ENCODE measurements at places on chromosomes 12 and 14. TPM values are rescaled to one million over a fixed set of nuclear protein-coding genes. Genes with fewer than 3 reads are reported as not detected.

CLEC14A gene
- total RNA-seq = 0.10 TPM

BRI3BP gene
- 40.1 TPM for total RNA-seq

NTF3 gene
- total RNA-seq = not detected

INSM2 gene
- total RNA-seq = not detected

KRT74 gene
- total RNA-seq = not detected

METTL3 gene
- total RNA-seq = 62.3 TPM

SIX4 gene
- total RNA-seq = 24.5 TPM

DNA sequence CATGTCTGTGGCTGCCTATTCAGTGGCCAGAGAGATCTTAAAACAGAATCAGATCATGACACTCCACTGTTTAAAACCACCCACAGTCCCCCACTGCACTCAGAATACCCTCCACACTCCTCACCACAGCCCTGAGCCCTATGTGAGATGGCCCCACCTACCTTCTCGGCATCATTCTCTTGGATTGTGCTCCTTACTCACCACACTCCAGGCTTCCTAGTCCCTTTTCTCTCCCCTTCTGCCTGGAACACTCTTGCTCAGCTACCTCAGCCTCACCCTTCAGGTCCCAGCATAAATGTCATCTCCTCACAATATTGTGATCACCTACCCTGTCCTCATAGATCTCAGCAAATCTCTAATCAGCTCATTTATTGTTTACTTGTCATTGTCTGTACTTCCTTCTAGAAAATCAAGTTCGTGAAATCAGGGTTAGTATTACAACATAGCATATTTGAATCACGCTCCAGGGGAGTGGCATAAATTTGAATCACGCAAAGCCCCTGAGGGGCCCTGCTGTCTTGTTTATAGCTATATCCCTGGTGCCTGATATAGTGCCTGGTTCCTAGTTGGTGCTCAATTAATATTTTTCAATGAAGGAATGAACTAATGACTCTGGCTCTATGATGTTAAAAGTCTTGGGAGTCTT lies 42.8 kb downstream of the SLC35F4 start:
- no peak overlapping the region for H3K4me3 ChIP-seq
- no peak overlapping the region for H3K27ac ChIP-seq
- H3K36me3 ChIP-seq = no peaks in the 10 kb centered on the region
- H3K27me3 ChIP-seq = no peaks in the 10 kb centered on the region
- H3K4me1 ChIP-seq = no peaks in the 10 kb centered on the region

- H3K27ac ChIP-seq = no peak overlapping the region
- no peaks in the 10 kb centered on the region for H3K27me3 ChIP-seq
- no peak overlapping the region for H3K4me3 ChIP-seq
- H3K4me1 ChIP-seq = no peaks in the 10 kb centered on the region
- DNase-seq = no peak
Measured at GRCh38 chr12:94714378-94715114, 64.2 kb upstream of the TMCC3 start.

DNA sequence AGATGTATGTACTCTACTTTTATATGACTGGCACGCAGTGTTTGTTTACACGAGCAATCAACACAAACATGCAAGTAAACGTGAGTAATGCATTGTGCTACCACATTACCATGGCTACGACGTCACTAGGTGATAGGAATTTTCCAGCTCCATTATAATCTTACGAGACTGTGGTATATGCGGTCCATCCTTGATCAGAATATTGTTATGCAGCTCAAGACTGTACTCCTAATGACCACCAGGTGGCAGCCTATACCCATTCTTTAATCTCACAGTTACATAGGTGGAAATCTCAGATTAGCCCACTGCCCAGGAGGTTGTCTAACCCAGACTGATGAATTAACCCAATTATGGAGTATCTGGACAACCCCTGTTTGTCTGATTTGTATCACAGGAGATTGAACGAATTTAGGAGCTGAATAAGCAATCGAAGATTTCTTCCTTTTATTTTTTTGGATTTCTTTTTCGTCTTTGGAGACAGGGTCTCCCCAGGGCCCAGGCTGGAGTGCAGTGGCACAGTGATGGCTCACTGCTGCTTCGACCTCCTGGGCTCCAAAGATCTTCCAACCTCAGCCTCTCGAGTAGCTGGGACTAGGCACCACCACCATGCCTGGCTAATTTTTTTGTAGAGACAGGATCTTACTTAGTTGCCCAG lies 8.7 kb upstream of the TESPA1 start:
- H3K4me1 ChIP-seq = no peaks in the 10 kb centered on the region
- no peak overlapping the region for H3K27ac ChIP-seq
- no peaks in the 10 kb centered on the region for H3K36me3 ChIP-seq
- DNase-seq = peak; percentile 74
- no peak overlapping the region for H3K4me3 ChIP-seq

- H3K27ac ChIP-seq = no peak overlapping the region
- no peaks in the 10 kb centered on the region for H3K4me1 ChIP-seq
- no peak overlapping the region for H3K4me3 ChIP-seq
- H3K27me3 ChIP-seq = no peaks in the 10 kb centered on the region
- no peaks in the 10 kb centered on the region for H3K36me3 ChIP-seq
Measured at GRCh38 chr14:61202124-61202523, 79.0 kb downstream of the TMEM30B start.

- no peaks in the 10 kb centered on the region for H3K36me3 ChIP-seq
- no peaks in the 10 kb centered on the region for H3K27me3 ChIP-seq
- H3K4me1 ChIP-seq = peaks cover 44% of the 10 kb centered on the region
- no peak overlapping the region for H3K4me3 ChIP-seq
Measured at GRCh38 chr14:54000341-54000811, 43.8 kb upstream of the BMP4 start.

GRCh38 chr12:16520328-16520727 lies 85.6 kb downstream of the LMO3 start:
- H3K27me3 ChIP-seq = no peaks in the 10 kb centered on the region
- H3K4me1 ChIP-seq = peaks cover 5% of the 10 kb centered on the region
- no peak overlapping the region for H3K27ac ChIP-seq
- no peak for DNase-seq

DNA sequence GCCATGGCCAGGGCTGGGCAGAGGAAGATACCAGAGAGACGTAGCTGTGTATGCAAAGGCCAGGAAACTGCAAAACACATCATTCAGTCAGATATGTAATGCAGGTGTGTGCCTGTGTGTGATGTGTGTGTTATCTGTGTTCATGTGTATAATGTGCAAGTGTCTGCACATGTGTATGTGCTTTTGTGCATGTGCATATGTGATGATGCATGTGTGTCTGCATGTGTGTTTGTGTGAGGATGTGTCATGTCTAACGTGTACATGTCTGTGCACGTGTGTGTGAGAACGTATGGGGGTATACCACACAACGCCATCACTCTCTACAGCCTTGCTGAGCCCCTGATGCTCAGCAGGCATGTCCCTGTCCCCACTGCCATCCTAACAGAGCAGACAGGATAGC lies 9.7 kb downstream of the DIO3 start:
- H3K27me3 ChIP-seq = peaks cover 2% of the 10 kb centered on the region
- no peak overlapping the region for H3K4me3 ChIP-seq
- H3K4me1 ChIP-seq = no peaks in the 10 kb centered on the region
- no peak for DNase-seq
- H3K36me3 ChIP-seq = no peaks in the 10 kb centered on the region
- H3K27ac ChIP-seq = no peak overlapping the region

DNA sequence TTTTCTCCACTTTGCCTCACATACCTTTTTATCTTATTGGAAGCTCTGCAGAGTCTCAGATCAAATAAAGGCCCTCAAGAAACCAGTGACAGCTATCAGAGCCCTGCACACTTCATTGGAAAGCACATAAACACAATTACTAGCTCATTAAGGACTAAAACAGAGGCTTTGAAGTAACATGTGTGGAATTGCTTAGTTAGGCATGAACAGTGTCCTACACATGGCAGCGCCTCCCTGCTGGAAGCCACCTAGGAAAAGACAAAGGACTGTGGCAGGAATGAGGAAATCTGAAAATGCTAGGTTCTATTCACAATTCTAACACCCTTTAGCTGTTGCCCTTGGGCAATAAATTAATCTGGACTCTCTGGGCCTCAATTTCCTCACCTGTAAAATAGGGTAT lies 89.4 kb downstream of the SUDS3 start:
- no peak for DNase-seq
- H3K27ac ChIP-seq = no peak overlapping the region
- no peaks in the 10 kb centered on the region for H3K36me3 ChIP-seq
- no peaks in the 10 kb centered on the region for H3K27me3 ChIP-seq

DNA sequence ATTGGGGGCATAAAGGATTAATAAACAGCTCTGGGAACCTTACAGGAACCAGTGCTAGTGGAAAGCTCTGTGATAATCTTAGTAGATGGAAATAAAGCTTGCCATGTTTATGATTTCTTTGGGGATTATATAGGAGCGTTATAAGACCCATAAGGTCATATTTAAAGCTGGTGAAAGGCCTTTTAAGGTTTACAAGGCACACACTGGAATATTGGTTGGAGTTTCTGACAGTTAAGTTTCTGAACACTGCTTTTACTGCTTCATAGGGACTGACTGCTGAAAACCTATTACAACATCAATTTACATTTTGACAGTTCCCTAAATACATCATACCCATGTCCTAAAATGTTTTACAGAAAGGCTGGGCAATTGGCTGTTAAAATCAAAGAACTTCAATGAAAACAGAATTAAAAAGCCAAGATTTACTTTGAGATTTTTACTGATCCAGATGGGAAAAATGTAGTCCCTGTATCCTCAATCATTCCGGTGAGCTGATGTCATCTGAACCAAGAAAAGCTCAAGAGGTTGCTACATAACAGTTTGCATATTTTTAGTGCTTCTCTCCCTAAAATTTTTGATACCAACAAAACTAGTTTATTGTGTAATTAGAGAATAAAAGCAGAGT lies 153.7 kb upstream of the IGF1 start:
- H3K36me3 ChIP-seq = no peaks in the 10 kb centered on the region
- no peak overlapping the region for H3K27ac ChIP-seq
- DNase-seq = no peak
- H3K4me1 ChIP-seq = no peaks in the 10 kb centered on the region

- H3K27ac ChIP-seq = no peak overlapping the region
- H3K27me3 ChIP-seq = no peaks in the 10 kb centered on the region
- no peaks in the 10 kb centered on the region for H3K36me3 ChIP-seq
- peaks cover 14% of the 10 kb centered on the region for H3K4me1 ChIP-seq
- DNase-seq = no peak
Measured at GRCh38 chr14:32414808-32415255, 85.7 kb downstream of the AKAP6 start.

DNA sequence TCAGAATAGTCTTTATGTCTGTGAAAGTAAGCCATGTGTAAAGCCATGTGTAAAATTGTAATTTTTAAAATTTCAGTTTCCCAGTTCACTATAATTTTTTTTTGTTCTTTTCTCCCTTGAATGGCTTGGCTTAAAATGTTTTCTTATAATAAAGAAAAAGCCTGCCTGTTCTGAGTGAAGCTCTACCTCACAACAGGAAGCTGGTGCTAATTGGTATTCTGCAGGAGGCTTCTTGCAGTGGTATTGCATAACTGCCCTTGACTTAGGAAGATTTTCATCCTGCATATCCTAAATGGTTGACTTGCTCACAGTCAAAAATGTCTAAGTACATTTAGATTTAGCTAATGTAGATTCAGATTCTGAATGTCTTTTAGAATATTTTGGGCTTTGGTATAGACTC lies 49.5 kb downstream of the ATP2A2 start:
- no peak overlapping the region for H3K27ac ChIP-seq
- H3K27me3 ChIP-seq = no peaks in the 10 kb centered on the region
- DNase-seq = no peak
- no peaks in the 10 kb centered on the region for H3K4me1 ChIP-seq
- no peak overlapping the region for H3K4me3 ChIP-seq
- H3K36me3 ChIP-seq = peaks cover 42% of the 10 kb centered on the region

- no peaks in the 10 kb centered on the region for H3K36me3 ChIP-seq
- H3K27me3 ChIP-seq = no peaks in the 10 kb centered on the region
- no peak overlapping the region for H3K4me3 ChIP-seq
- H3K27ac ChIP-seq = no peak overlapping the region
Measured at GRCh38 chr14:32197919-32198318, 3.9 kb upstream of the RNU6-7 start.

DNA sequence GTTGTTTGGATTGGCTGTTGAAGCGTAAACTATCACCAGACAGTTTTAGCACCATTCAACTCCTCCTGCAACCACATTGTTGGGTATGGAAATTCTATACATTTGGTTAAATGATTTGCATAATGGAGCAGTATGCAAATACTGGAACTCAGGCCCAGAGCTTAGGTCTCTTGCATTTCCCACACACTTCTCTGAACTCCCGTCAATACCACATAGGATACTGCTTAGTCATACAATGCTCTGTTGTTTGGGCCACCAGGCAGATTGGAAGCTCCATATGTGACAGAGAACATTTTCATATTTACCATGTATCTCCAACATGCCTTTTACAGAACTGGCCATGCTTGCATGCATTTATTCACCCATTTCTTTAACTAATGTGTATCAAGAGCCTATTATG lies 78.0 kb downstream of the IFNG start:
- DNase-seq = no peak
- H3K4me1 ChIP-seq = no peaks in the 10 kb centered on the region
- no peaks in the 10 kb centered on the region for H3K27me3 ChIP-seq
- no peak overlapping the region for H3K27ac ChIP-seq
- H3K36me3 ChIP-seq = no peaks in the 10 kb centered on the region

- no peak overlapping the region for H3K4me3 ChIP-seq
- no peaks in the 10 kb centered on the region for H3K4me1 ChIP-seq
- H3K27ac ChIP-seq = no peak overlapping the region
- no peaks in the 10 kb centered on the region for H3K27me3 ChIP-seq
- no peak for DNase-seq
Measured at GRCh38 chr14:60958146-60958545, 22.7 kb downstream of the TRMT5 start.

DNA sequence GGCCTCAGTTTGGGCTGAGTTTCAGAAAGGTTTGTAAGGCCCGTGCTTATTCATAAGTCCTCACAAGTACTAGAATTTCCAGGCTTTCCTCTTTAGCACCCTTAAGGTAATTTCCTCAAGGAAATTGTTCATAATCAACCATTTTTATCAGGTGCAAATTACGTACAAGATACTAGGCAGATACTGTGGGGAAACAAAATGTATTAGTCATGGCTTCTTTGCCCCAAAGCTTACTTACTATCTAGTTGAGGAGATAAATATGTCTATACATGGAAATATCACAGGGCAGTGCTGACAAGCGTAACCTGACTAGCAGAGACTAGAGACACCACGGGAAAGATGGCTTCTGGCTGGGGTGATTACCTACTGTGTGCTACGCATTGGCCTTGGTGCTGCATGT lies 22.5 kb downstream of the MAX start:
- H3K27me3 ChIP-seq = no peaks in the 10 kb centered on the region
- peaks cover 21% of the 10 kb centered on the region for H3K36me3 ChIP-seq
- no peak overlapping the region for H3K27ac ChIP-seq
- no peak for DNase-seq
- H3K4me1 ChIP-seq = no peaks in the 10 kb centered on the region

DNA sequence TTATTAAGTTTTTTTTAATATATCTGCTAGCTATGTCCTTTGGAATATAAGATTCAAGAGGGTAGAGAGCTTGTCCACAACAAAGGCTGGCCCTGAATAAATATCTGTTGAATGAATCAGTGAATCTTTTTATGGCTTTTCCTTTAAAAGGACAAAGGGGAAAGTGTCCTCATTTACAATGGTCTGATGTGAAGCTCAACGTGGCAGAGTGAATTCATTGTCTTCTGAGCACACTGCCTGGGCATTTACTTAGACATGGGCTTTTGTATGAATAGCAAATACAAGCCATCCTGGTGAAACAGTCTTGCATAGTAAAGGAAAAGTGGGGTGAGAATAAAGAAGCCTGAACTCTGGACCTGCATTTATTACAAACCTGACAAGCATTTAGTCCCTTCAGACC lies 201.2 kb downstream of the NELL2 start:
- no peaks in the 10 kb centered on the region for H3K36me3 ChIP-seq
- DNase-seq = no peak
- no peaks in the 10 kb centered on the region for H3K4me1 ChIP-seq
- H3K27me3 ChIP-seq = peaks cover 14% of the 10 kb centered on the region
